ENCODE measurements at places on chromosomes 3 and 15. TPM values are rescaled to one million over a fixed set of nuclear protein-coding genes. Genes with fewer than 3 reads are reported as not detected.
A peak's percentile ranks its signal among the peaks of the same experiment; 100 is the strongest.

DNA sequence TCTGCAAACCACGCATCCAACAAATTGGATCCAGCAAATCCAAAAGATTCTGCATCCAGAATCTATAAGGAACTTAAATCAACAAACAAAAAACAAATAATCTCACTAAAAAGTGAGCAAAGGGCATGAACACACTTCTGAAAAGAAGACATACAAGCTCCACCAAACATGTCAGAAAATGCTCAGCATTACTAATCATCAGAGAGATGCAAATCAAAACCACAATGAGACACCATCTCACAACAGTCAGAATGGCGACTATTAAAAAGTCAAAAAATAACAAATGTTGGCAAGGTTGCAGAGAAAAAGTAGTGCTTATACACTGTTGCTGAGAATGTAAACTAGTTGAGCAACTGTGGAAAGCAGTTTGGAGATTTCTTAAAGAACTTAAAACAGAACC, 21.6 kb upstream of the SLC25A36 start:
- no peak for DNase-seq
- H3K27me3 ChIP-seq: peaks cover 71% of the 10 kb centered on the region
- H3K27ac ChIP-seq: no peak overlapping the region
- no peaks in the 10 kb centered on the region for H3K4me1 ChIP-seq
- no peaks in the 10 kb centered on the region for H3K36me3 ChIP-seq

- H3K27me3 ChIP-seq: no peaks in the 10 kb centered on the region
- H3K27ac ChIP-seq: peak overlapping the region; percentile 94
- no peak overlapping the region for H3K4me3 ChIP-seq
- peaks cover 52% of the 10 kb centered on the region for H3K4me1 ChIP-seq
Measured at GRCh38 chr3:171812811-171813210, 2.5 kb upstream of the PLD1 start.

- H3K27ac ChIP-seq: no peak overlapping the region
- H3K36me3 ChIP-seq: peaks cover 7% of the 10 kb centered on the region
- no peaks in the 10 kb centered on the region for H3K4me1 ChIP-seq
- DNase-seq: no peak
Measured at GRCh38 chr15:25329696-25330095, 109.1 kb downstream of the UBE3A start.

DNA sequence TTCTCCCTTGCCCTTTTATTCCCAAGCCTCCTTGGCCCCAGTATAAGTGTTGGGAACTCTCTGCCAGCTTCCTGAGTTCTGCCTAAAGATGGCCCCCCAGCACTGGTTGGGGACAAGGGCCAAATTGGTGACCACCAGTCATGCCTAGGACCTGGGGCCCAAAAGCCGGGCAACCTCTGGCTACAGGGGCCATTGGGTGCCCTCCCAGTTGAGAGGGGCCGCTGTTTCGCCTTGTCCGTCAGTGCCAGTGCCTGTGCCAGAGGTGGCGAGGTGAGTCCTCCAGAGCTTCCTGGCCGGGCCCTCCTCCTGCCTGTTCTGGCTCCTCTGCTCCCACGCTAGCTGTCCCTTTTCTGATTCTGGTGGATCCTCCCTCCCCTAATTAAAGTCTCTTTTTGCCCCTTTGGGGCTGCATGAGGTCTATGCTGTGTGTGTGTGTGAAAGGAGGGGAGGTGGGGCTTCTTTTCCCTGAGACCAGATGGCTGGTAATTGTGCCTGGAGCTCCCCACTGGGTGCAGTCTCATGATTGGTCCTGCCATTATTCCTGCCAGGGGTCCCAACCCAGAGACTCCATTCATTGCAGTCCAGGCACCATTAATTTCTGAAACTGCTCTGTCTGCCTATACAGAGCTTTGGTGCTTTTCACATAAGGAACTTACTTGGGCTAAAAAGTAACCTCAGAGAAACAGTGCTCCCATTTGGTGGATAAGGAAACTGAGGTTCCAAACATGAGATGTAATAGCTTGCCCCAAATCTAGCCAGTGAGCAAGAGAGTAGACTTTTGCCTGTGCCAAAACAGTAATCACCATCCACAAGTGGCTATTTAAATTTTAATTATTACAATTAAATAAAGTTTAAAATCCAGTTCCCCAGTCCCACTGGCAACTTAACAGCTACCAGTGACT, 3.1 kb upstream of the TTLL3 start:
- H3K27ac ChIP-seq: peak overlapping the region; percentile 15
- DNase-seq: no peak
- peaks cover 28% of the 10 kb centered on the region for H3K4me1 ChIP-seq
- no peaks in the 10 kb centered on the region for H3K27me3 ChIP-seq

DNA sequence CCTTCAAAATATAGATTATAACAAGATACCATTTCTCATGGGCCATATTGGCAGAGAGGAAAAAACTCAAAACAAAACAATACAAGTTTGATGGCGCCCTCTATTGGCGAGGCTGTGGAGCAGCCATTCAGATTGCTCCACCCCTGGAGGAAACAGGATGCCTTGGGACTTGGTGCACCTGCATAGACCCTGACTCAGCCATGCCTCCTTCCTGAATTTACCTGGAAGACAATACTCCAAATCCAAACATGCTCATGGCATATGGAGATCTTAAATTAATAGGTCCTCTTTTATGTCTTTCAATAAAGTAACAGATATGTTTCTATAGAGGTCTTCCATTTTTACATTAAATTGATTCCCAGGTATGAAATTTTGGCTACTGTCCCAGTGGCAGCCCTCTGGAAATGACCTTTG, 90.0 kb downstream of the APBA2 start:
- no peaks in the 10 kb centered on the region for H3K36me3 ChIP-seq
- no peak overlapping the region for H3K4me3 ChIP-seq
- DNase-seq: no peak
- no peaks in the 10 kb centered on the region for H3K27me3 ChIP-seq
- no peak overlapping the region for H3K27ac ChIP-seq

DNA sequence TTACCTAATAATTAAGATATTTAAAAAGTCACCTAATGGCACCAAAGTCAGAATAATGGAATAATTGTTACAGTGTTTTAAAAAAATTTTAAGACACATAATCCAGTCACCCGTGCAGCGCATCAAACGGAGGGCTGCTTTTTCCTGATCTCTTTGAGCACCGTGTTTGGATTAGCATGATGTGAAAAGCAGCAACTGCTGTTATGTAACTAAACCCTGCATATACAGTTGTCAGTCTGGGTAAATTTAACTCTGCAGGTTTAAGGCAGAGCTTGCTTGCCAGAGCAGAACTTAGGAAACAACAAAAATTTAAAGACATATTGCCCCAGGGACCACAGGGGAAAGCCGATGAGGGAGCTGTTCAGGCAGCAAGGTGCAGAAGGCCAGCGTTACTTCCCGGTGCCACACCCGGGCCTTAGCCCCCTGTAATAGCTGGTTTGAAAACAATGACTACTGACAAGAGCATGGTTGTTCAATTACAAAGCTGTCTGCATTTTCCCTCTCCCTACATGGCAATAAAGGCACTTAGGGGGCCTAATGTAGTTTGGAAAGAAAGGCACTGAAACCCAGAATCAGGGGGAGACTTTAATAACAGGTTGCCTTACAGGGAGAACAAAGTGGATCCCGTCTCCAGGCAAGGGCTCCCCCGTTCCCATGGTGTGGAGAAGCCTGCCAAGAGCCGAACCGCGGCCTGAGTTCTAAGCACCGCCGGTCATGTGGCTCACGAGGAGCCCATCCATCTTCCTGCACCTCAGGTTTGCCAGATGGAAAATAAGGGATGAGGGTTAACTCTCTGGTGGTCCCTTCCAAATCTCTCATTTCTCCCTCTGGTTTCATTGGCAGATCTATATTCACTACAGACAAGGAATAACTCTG, 32.2 kb downstream of the RORA start:
- H3K27me3 ChIP-seq: peaks cover 68% of the 10 kb centered on the region
- no peak overlapping the region for H3K4me3 ChIP-seq
- no peaks in the 10 kb centered on the region for H3K36me3 ChIP-seq
- no peaks in the 10 kb centered on the region for H3K4me1 ChIP-seq
- no peak overlapping the region for H3K27ac ChIP-seq
- DNase-seq: no peak

GRCh38 chr3:177345973-177346503, 148.8 kb upstream of the TBL1XR1 start:
- peaks cover 74% of the 10 kb centered on the region for H3K4me1 ChIP-seq
- peak overlapping the region; percentile 100 for H3K27ac ChIP-seq
- no peak for DNase-seq
- peaks cover 23% of the 10 kb centered on the region for H3K36me3 ChIP-seq
- H3K27me3 ChIP-seq: no peaks in the 10 kb centered on the region
- H3K4me3 ChIP-seq: peak overlapping the region; percentile 63

- H3K27me3 ChIP-seq: peaks cover 33% of the 10 kb centered on the region
- no peak overlapping the region for H3K4me3 ChIP-seq
- H3K27ac ChIP-seq: no peak overlapping the region
- H3K36me3 ChIP-seq: no peaks in the 10 kb centered on the region
- no peak for DNase-seq
- H3K4me1 ChIP-seq: peaks cover 18% of the 10 kb centered on the region
Measured at GRCh38 chr15:50260969-50261496, 4.5 kb downstream of the HDC start.

- no peak overlapping the region for H3K27ac ChIP-seq
- peaks cover 42% of the 10 kb centered on the region for H3K36me3 ChIP-seq
- DNase-seq: no peak
- no peak overlapping the region for H3K4me3 ChIP-seq
Measured at GRCh38 chr15:89179966-89180875, 41.2 kb downstream of the RLBP1 start.

DNA sequence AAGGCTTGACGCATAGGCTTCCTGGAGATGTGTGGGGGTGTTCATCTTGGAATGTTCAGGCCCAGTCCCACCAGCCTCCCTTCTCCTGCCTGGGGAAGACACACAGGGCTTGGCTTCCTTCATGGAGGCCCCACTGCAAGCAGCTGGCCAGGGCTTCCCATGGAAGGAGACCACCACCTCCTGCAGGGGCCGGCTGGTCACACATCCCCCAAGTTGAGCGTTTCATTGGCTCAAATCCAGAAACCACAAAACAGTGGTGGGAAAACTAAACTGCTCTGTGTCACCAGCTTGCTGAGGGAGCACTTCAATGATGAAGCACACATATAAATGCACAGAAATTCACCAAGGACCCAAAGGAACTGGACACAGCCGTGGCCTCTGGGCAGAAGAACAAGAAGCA, 8.3 kb downstream of the IQSEC1 start:
- H3K4me3 ChIP-seq: no peak overlapping the region
- H3K36me3 ChIP-seq: no peaks in the 10 kb centered on the region

Gene NAALADL2
- total RNA-seq: 36.7 TPM

Gene MME
- total RNA-seq: 14.4 TPM

Gene SLC2A2
- 0.95 TPM for total RNA-seq

Gene CELF6
- total RNA-seq: 0.19 TPM

Gene VIPR1
- total RNA-seq: 16.6 TPM

Gene ACP3
- total RNA-seq: 3.8 TPM

Gene GCSAM
- total RNA-seq: not detected

Gene CSPG5
- 6.1 TPM for total RNA-seq
